ENCODE measurements at places on chromosomes 6 and 20.

DNA sequence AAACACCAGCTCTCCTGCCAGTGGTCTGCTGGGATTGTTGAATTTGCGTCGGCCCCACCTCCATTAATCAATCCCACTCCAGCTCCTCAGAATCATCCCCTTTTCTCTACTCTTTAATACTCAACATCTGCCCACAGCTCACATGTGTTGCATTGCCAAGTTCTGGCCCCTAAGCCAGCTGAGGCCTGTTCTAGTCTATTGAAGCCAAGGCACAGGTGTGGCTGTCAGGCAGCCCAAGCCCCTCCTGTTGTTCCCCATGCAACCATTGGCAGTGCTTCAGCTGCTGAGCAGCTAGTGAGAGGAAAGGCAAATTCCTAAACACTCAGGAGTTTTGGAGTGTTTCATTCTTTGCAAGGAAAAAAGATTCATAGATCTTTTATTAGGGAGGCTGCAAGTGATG lies 128.0 kb upstream of the NT5E start:
- no peak for DNase-seq

DNA sequence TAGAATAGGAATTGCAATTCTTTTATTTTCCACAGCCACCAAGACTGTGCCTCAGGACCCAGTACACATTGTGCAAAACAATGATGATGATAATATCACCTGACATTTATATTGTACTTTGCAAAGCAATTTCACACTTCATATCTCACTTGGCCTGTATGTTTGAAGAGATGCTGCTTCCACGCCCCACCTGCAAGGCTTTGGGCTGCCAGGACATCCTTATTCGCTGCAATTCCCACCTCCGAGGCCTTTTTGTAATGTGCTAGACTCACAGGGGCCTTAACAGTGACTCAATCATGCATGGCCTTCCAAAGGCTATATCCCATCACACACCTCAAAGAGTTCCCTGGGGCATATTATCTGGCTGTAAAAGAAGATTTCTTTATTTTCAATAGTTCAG lies 200.9 kb downstream of the MYLK4 start:
- no peak for DNase-seq

DNA sequence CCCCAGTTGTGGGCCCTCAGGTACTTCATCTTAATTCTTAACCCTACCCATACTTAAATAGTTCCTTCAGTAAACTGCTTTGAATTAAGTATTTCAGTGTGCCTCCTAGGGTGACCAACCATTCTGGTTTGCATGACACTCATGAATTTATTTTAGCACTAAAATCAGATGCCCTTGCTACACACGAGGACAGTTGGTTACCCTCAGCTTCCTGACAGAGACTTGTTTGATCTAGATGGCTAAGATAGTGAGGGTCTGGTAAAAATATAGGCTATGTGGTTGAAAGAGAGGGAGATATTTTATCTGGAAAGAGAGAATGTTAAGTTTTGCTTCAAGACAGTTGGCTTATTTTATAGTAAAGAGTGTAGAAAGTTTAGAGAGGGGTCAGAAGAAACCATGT lies 10.6 kb downstream of the PGK2 start:
- DNase-seq, result no peak

DNA sequence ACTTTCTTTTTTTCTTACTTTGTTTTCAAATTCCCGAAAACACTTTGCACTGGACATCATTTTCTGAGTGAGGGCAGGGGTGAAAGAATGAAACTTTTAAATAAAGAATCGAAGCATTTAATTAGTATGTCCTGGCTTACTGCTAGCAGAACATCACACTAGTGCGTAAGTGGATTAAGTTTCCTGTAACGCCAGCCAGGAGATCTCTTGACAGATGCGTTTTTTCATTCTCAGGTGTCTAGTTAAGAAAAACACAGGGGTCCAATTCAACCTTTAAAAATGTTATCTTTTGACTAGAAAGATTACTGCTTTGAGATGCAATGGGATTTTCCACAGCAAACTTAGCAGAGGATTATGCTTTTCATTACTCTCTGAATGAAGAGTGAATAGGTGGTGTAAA lies 858.8 kb upstream of the EPHA7 start:
- no peak for DNase-seq

GRCh38 chr6:150198532-150198931 lies 55.7 kb downstream of the PPP1R14C start:
- DNase-seq, result no peak

- DNase-seq, result no peak
Measured at GRCh38 chr20:25021336-25021735, 28.8 kb upstream of the APMAP start.

GRCh38 chr6:46776070-46776712 lies 17.0 kb upstream of the MEP1A start:
- DNase-seq, result no peak

GRCh38 chr6:96923871-96924493 lies 546 bp upstream of the KLHL32 start:
- DNase-seq, result no peak

GRCh38 chr6:79878142-79878748 lies 69.1 kb downstream of the ELOVL4 start:
- no peak for DNase-seq

GRCh38 chr20:53800883-53801604 lies 207.4 kb upstream of the ZNF217 start:
- no peak for DNase-seq

GRCh38 chr6:157711060-157711459 lies 112.0 kb upstream of the SNX9 start:
- no peak for DNase-seq

DNA sequence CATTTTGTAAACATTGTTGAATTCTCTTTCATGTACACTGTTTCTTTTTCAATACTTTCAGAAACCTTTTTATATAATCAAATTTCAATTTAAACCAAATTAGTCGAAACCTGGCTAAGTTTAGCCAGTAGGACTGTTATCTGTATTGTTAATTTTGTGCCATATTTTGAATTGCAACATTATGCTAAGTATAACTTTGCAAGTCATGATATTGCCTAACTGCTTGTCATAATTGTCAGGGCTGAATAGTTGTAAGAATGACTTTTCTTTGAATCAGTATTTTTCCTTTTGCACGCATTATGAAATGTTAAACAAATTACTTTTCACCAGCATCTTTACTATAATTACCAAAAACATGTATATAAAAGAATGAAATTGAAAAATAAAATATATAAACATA lies 82.7 kb downstream of the SAMD3 start:
- no peak for DNase-seq

- peak; percentile 42 for DNase-seq
Measured at GRCh38 chr6:36839749-36840431, 646 bp upstream of the CPNE5 start.

DNA sequence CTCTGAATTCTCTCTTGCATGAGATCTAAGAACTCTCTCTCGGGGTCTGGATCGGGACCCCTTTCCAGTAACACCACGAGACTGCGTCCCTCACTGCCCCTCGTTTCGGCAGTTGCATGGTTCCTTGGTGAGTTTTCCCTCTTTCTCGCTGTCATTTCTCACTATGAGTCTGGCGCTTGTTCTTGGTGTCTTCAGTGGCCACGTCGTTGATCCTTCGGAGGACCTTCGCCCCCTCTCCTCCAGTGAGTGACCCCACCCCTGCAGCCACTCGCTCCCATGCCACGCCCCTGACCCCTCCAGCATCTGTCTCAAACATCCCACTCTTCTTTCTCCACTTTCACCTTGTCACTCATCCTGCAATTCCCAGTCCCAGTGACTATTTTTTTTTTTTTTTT lies 23.0 kb downstream of the SYNJ2 start:
- DNase-seq, result no peak

- DNase-seq, result no peak
Measured at GRCh38 chr20:34549291-34549928, 9.1 kb upstream of the MAP1LC3A start.

- no peak for DNase-seq
Measured at GRCh38 chr6:7144872-7145584, 37.3 kb downstream of the RREB1 start.

DNA sequence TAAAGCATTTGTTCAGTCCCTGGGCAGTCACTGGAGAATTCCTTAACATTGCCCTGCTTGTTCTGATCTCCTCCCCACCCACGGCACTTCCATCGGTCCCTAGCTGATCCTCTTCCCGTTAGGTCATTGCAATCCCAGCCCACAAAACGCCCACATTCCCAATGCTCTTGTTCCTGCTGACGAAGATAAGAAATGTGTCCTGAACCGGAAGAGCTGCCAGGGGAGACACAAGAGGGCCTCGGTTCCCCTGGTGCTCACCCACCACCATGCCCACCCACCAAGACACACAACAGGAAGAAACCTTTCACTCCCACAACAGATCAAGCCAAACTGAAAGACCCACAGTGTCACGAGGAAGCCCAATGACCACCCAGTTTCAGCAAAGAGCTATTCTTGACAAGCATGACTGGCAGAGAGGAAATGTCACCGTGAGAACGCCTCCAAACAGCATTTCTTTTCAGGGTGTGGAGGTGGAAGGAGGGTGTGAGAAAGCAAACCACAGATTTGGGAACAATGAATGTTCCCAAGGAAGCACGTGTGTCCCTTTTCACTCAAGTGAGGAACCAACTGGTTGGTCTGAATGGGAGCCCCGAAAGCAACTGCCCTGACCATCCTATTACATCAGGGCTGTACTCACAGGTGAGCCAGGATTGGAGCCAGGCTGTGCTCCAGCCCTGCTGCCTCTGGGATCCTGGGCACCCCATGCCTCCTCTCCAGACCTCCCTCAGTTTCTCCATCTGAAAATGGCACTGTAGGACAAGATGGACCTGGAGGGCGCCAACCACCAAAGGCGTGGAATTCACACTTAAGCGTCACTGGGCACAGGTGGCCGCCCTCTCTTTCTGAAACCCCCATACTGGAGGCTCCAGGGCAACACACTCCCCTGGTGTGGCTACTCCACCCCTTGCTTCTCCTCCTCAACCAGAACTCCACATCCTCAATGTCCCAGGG lies 97.5 kb downstream of the ZMYND8 start:
- DNase-seq, result peak; percentile 65

DNA sequence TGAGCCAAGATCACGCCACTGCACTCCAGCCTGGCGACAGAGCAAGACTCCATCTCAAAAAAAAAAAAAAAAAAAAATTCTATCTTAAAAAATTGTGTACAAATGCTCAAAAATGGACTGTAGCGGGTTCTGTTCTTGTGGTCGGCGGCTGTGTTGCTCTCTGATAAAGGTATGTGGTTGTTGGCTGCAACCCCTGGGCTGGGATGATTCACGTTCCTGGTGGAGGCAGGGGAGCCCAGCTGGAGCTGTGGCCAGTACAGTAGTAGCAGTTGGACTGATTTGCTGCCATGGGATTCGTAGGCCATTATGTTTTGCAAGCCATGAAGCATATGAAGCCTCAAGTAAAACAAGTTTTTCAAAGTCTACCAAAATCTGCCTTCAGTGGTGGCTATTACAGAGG lies 22.3 kb downstream of the MDN1 start:
- peak; percentile 24 for DNase-seq

DNA sequence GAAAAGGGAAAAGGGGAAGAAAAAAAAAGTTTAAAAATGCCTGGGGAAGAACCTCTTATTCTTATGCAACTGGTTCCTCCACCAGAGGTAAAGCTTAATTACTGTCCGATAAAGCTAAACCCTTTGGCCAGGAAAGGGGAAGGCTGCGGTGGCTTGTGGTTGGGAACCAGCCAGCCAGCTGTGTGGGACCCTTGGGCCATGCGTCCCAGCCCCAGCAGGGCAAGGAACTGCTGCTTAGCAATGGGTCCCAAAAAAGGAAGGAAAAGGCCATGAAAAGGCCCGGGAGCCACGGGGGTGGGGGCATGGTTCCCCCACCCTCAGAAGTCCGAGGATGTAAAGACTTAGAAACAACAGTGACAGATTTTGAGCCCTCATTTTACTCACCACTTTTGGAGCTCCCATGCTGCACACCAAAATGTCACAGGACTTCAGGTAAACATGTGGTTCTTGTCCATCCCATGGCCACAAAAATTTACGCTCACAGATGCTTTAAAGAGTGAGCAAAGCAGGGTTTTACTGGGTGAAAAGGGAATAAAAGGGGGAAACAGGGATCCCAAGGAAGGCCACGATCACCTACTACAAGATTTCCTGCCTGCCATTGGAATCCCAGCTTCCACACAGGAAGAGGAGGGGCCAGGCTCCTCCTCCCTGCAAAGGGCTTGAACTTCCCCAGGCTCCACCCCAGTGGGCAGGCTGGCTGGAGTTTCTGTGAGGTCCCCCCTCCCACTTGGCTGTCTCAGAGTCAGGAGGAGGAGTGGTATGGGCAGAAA lies 1234.7 kb upstream of the GJE1 start:
- DNase-seq, result no peak

DNA sequence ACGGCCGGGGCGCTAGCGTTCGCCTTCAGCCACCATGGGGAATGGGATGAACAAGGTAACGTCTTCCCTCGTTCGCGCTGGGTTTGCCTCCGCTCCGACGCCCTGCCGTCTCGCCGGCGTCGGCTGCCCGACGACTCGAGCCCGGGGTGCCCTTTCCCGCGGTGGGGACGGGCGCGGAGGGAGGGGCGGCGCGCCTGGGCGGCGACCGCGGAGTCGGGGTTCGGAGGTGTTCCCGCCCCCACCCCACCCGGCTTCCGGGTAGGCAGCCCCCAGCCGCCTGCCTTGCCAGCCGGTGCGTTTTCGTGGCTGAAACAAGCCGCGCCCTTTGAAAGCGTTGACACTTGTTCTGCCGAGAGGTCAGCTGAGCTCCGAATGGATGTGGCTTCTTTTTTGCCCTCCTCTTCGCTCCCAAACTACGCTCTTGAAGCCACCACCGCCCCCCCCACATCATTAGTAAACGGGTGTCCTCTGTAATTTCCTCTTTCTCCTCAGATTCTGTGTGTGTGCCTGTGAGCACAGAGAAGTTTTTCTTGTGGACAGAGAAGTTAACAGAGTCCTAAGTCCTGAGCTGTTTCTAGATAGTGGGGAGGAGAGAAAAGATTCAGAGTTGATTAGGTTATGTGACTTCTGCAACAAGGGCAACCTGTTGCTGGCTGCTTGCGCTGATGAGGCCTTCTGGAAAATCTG lies 362 bp downstream of the DUSP22 start:
- DNase-seq, result peak; percentile 29

DNA sequence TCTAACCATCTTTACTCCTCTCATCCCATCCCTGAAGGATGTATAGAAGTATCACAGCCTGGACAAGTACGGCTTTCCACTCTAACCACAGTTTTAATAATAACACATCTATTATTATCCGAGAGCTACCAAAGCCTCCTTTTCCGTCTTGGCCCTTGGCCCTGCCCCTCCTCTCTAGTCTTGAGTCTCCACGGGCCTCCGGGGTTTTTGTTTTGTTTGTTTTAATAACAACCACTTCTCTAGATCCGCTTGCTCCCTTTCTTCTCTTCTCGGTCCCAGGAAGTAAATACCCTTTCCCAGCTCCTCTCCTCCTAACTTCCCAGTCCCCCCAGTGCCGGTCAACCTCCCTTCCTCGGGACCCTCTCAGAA lies 661 bp downstream of the LCA5 start:
- no peak for DNase-seq
